ENCODE measurements at places on chromosomes 4 and X.
A peak's percentile ranks its signal among the peaks of the same experiment; 100 is the strongest.

DNA sequence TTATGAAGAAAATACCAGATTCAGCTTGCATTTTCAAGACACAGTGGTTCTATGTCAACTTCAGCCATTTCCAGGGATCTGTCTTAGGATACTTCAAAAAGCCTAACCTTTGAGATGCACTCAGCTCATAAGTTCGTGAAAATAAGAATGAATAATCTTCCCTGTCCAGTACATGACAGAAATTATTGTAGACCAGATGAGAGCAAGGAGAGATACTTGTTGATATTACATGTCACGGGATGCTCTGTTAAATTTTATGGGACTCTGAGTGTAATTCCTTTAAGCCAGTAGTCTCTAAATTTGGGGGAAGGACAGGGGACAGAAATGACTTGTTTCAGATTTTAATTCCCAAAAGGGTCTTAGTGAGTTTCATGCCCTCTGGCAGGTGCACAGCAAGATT lies 8.8 kb downstream of the TBL1X start:
- DNase-seq, result no peak

DNA sequence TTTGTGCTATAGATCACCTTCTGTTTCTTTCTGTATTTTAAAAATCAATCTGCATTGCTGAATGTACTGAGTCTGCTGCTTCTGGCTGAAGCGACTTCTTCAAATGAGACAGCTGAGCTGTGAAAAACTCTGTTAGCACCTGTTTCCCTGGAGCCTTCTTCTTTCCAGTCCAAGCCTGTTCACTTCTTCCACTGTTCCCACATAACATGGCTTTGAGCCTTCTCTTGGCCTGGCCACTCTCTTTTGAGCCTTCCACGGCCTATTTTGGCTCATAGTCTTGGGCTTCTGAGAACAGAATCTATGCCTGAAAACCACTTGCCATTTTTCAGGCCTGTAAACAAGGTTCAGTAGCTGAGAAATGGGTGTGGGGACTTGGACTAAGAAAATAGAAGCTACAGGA lies 132.9 kb upstream of the IGFBP7 start:
- DNase-seq, result no peak

DNA sequence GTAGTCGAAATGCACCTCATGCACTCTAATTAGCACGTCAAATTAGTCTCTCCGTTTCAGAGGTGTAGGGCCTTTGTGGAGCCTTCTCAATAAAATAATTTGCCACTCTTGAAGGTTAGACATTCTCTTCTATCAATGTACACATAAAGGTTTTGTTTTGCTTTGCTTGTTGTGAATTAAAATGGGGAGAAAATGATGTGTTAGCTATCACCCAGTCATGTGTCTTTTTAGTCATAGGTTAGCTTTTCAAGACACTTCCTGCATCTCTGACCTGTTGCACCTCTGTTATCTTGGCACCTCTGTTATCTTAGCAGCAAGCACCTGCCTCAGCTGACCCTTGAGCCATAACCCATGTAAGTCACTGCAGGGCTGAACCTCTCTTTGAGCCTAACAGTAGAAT lies 936 bp downstream of the TMEM144 start:
- DNase-seq, result no peak

DNA sequence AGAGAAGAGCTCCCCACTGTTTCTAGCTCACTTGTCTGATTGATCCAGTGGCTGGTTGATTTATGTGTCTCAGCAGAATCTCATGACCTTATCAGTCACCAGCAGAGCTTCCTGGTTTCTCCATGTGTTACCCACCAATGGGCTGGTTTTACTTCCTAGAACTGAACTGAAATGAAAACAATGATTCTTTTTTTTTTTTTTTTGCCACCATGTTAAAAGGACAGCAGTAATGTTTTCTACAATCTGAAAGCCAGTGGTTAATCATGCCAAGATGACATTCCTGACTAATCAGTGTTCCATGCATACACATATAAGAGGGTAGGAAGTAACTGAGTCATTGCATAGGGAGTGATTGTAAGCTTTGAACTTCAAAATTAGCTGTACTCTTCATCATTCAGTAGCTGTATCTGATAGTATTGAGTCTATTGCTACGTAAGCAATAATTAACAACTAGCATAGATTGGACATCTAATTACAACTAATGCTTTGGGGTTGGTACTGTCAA lies 67.7 kb downstream of the SLC4A4 start:
- no peak for DNase-seq

DNA sequence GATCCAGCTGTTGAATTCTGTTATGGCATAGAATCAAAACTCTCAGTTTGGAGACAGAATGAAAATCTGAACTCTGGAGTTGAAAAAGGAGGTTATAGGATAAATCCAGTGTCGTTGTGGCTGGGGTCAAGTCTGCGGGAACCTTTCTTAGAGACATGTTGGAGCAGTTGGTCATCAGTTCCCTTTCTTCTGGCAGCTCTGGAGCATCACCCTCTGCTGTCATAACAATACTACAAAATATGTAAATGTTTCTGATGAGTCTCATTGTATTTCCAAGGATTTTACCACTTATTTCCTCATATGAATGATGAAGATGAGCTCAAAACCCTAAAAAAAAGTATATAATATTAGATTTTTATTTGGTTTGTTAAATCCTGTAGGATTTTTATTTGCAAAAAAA lies 7.5 kb downstream of the TLR10 start:
- DNase-seq, result no peak

GRCh38 chr4:145870155-145871020 lies 68.2 kb downstream of the ZNF827 start:
- no peak for DNase-seq

GRCh38 chr4:67785528-67785927 lies 31.3 kb upstream of the GNRHR start:
- no peak for DNase-seq

DNA sequence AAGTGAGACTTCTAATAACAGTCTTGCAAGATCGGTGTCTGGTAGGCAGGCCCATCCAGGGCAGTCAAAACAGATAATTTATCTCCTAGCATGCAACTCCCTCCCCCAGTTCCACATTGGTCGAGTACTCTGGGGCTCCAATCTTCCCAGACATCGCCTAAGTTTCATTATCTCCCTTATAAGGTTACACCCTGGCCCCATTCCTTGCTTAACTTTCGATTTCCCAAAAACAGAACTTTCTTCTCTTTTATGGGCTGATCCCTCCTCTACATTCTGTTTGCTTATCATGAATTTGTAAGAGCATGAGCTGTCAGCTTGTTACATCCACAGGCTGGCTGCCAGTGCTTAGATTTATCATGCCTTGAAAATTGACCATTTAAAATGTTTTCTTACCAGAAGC lies 471.3 kb downstream of the TECRL start:
- DNase-seq, result no peak

DNA sequence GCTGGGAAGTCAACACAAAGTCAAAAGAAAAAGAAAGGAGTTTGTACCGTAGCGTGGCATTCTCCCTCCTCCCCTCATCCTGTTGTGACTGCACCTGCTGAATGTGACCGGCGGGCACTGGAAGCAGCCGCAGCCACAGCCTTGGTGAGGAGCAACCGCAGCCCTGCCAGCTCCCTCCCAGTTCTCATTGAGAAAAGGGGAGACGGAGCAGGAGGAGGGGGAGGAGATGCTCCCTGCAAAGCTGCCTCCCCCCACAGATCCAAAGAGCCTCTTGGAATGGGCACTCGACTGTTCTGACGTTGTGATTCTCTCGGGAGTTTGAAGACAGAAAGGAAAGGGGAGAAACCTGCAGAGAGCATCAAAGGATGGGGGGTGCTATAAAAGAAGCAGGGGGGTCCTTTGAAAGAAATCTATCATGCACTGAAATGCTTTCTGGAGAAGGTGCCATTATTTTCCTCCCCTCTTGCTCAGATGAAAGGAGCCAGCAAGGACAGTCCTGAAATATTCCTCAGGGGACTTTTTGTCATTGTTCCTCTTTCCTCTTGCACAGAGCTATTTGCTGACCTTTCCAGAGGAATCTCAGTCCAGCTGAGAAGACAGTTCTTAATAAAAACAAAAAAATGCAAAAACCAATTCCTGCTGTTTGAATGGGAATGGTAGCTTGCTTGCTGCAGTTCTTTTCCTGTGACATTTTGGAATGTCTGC lies 429.7 kb downstream of the MAPK10 start:
- no peak for DNase-seq

GRCh38 chr4:56276547-56276946 lies 110.7 kb downstream of the AASDH start:
- DNase-seq, result peak; percentile 29

GRCh38 chr4:38204339-38205035 lies 244.3 kb downstream of the PTTG2 start:
- no peak for DNase-seq

GRCh38 chrX:151536571-151536970 lies 26.9 kb upstream of the PASD1 start:
- no peak for DNase-seq

GRCh38 chr4:55876387-55876786 lies 22.9 kb downstream of the EXOC1 start:
- DNase-seq, result no peak

DNA sequence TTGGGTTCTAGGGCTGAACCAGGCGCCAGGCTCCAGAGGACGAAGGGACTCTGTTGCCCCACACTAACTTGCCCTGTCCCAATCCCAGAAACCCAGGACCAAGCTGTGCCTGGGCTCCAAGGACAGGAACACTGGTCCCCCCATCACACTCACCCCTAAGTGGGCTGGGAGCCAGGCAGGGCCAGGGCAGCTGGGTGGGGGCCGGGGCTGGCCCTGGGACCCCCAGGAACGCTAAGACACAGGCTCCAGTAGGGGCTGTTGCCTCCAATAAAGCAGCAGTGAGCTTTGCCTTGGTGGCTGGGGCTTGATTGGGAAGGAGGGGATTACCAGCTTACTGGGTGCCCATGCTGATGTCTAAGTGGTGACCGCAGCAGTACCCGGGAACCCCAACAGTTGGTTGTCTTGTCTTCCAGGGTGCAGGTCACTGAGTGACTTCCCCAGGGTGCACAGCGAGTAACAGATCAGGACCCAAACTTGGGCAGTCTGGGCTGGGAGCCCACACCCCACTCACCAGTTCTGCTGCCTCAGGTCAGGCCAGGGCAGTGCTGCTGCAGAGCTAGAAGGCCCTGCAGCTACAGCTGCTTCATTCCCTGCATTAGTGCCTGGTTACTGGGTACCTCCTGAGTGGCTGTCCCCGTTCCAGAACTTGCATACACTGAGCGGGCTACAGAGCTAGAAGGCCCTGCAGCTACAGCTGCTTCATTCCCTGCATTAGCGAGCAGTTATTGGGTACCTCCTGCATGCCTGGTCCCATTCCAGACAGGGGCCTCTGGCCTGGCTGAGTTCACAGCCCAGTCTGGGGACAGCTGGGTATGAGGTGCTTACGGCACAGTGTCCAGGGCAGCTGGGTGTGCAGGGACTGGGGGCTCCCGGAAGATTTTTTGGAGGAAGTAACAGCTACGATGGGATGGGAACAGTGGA lies 9.4 kb upstream of the ADD1 start:
- no peak for DNase-seq

GRCh38 chr4:123144616-123145015 lies 222.2 kb upstream of the NUDT6 start:
- no peak for DNase-seq

DNA sequence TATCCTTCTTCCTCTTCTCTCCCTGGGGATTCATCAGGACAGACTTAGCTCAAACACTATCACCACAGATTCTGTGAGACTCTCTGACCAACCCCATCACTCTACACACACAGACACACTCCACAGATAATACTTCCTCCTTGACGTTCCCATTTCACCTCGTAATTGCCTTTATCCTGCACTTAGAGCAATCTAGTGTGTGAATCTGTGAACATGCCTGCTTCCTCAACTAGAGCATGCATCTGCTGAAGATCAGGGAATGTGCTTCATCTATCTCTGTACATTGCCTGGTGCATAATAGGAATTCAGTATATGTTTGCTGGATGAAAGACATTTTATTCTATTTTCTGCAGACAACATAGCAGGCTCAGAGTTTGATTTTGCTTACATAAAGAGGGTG lies 25.1 kb upstream of the HS6ST2 start:
- no peak for DNase-seq

GRCh38 chrX:13147733-13148132 lies 103.3 kb upstream of the FAM9C start:
- DNase-seq, result no peak

DNA sequence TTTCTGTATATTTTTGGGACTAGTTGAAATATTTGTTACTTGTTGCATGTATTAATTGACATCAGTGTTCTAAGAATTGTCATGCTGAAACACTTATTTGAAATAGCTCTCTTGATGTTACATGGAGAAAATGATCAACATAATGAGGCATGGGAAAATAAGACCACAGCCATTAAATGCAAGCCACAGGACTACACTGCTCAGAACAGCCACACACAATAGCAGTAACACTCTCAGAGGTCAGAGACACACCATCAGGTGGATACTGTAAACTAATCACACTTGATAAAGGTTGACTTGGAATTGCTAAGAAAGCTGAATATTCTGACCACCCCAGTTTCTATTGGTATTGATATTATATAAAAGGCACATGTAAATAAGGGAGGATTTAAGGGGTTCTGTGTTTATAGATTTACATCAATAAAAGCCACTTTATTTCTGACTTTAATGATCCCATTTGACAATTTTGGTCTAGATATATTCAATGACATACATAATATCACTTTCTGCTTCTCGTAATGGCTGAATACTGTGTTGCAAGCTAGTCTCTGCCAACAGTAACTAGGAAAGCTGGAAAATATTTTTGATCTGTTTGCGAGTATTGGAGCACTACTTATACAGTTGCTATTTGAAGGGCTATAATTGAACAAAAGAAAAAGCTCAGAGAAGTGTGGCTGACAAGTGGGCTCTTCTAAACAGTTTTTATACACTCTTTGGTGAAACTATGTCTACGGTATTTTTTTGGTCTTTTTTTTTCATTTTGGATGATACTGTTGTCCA lies 876.5 kb upstream of the INTU start:
- no peak for DNase-seq

- no peak for DNase-seq
Measured at GRCh38 chr4:140930557-140930956, 174.4 kb upstream of the TBC1D9 start.

DNA sequence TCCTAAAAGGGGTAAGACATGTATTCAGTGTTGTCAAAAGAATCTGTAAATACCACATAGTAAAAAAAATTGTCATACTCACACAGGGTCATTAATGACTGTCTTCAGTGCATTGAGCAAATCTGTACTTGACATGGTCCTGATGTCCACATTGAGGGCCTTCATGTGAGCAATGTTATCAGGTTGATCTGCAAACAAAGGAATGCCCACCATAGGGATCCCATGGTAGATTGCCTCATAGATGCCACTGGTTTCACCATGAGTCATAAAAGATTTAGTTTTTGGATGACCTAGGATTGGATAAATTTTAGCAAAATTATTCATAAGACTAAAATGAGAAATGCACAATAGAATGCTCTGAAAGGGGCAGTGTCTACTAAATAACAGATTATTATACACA lies 38.1 kb upstream of the UGT2B15 start:
- DNase-seq, result no peak

DNA sequence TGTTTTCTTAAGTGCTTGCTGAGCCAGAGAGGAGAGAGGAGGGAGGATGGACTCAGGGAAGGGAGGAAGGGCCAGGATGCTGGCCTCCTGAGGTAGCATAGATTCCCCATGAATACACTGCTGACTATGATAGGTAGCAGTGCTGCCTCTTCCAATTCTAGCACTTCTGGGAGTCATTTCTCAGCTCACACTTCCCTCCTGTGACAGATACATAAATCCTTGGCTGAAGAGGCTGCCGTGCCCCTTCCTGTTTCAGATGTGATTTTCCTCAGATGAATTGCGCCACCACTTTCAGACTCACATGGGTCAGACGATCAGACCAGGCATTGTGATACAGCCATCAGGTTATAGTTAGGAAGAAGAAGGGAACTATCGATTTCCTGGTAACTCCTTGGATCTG lies 22.4 kb downstream of the TSC22D3 start:
- DNase-seq, result no peak
